ENCODE measurements at places on chromosomes 3 and 15.

GRCh38 chr3:57256844-57257243, 29.3 kb downstream of the APPL1 start:
- no peak for DNase-seq

DNA sequence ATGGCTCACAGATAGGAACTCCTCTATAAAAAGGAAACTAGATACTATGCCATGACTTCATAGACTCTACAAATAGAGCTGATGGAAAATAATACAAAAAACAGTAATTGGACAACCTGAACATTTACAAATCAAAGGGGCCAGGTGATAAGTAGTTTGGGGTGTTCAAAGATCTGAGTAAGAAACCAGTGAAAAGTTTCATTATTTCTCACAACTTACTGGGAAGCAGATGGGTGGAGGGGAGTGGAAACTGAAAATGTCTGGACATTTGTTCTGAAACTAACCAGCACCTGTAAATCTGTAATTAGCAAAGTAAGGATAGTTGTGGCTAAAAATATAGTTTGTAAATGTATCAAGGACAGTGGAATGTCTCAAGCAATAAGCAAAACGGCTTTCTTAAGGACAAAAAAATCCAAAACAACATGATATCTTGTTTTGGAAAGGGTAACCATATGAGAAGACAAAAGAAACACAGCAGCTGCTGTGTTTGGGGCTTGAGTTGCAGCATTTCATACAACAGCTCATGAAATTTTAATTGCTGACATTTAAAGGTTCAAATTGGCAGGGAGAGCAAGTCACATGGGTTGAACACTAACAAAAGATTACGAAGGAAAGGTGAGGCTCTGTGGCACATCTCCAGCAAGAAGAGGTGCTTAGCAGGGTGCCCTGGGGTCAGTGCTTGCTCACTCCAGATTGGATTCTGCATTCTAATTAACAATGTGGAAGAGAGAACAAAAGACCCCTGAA, 26.8 kb upstream of the THBS1 start:
- DNase-seq: no peak

DNA sequence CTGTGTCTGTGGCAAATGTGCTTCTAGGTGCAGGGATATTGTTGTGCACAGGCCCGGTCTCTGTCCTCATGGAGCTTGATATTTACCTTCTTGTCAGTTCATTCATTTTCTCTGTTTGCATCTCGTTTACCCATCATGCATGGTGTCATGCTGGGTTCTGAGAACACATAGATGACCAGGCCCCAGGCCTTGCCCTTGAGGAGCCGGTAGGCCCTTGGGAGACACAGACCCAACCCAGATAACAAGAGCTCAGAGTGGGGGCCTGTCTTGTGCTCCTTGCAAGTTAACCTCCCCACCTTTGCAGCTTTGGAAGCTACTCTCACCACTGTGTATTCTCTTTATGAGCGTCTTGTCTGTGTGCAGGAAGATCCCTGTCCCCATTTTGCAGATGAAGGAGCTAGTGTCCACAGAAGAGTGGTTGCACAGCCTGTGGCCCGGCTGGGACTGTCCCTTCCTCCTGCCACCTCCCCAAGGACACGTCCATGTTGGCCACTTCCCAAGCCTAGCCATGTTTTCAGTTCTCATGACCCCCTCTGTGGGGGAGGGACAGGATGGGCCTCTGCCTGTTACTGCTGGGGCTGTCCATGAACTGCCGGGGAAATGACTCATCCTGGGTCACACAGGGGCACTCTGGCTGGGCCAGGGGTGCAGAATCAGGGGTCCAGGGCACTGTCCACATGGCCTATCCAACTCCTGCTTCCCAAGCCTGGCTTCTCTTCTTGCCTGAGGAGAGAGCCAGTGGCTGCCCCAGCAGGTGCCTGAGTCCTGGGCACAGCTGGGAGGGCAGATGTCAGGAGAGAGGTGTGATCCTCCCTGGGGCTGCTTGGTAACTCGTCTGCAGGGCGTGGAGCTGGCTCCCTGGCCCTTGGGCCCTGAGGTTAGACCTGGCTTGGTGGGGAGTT, 3.4 kb downstream of the SNX33 start:
- no peak for DNase-seq

DNA sequence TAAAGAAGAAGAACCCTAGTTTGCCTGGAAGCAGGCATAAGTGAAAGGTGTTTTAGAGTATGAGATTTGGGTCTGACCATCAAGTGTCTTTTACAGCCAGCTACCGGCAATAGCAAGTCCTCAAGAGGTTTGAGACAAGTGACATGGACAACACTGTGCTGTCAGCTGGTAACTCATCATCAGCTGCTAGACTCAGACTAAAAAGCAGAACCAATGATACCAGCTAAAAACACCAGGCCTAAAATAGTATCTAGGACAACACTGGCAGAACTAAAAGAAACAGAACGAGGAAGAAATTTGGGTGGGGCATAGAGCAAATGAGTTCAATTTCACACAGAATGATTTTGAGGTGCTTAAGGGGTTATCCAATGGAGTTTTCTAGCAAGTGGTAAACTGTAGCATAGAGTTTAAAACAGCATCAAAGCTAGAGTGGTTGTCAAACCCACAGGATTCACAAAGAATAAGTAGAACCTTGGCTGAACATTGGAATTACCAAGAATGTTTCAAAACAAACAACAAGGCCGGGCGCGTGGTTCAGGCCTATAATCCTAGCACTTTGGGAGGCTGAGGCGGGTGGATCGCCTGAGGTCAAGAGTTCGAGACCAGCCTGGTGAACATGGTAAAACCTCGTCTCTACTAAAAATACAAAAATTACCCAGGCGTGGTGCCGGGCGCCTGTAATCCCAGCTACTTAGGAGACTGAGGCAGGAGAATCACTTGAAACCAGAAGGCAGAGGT, 3.9 kb downstream of the CIAO2A start:
- DNase-seq: no peak

DNA sequence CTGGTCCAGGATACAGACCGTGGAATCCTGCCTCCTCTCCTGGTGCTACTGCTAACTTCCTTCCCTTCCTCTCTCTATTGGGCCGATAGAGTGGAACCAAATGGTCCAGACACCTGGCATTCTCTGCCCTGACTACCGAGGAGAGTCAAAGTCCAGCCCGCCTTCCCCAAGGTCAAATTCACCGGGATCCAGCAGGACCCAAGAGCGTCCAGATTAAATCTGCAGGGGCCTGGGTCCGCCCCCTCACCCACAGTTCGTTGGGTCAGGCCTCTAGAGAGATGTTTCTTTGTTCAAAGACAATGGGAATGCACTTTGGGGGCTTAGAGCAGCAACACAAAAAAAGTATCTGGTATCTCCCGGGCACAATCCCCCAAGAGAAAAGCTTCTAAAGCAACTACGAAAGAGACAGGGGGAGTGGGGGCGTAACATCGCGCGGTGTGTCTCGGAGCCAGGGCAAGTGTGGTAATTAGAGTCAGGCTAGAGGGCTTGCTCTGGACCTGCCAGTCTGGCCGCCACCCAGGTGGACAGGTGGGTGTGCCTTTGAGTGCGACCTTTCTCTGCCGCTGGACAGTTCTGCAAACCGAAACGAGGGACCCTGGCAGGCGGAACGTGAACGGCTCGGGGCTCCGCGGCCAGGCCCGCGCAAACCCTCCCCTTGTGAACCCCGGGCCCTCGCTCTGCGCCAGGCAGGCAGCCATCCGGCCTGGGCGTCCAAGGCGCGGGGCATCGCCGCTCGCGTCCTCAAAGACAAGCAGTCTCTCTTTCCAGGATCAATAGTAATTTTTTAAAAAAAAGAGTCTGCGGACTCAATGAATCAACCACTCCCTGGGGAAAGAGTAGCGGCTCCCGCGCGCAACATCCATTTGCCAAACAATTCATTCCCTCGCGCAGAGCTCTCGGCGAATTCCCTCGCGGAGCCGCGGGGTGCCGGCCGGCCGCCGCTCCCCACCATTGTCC, 806 bp downstream of the KLHL25 start:
- peak; percentile 40 for DNase-seq

- no peak for DNase-seq
These were observed 605.5 kb downstream of the FHIT start for GRCh38 chr3:60645801-60646200.

DNA sequence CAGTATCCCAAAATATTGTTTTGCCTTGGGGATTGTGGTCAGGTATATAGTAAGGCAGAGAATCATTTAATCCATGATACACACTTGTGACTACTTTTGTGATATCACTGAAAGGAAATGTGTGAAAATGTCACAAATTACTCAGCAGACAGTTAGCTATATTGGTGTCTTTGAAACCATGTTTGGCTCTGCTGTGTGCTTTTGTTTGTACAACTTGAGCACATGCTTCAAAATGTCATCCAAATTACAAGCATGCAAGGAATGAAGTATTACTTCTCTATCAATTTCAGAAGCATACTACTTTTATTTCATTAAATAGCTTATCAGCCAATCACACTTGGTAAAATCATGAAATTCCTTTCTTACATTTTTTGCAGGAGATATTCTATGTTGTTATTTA, 619.0 kb upstream of the AGTR1 start:
- DNase-seq: no peak

- no peak for DNase-seq
These were observed 27.1 kb upstream of the MAP3K13 start for GRCh38 chr3:185335799-185336198.

GRCh38 chr15:32651229-32651837, 9.8 kb downstream of the SCG5 start:
- DNase-seq: peak; percentile 46

- no peak for DNase-seq
These were observed 240.0 kb upstream of the ARHGEF26 start for GRCh38 chr3:153881201-153881600.

GRCh38 chr3:52715714-52716305, 9.9 kb downstream of the SPCS1 start:
- DNase-seq: no peak

- no peak for DNase-seq
These were observed 122.3 kb upstream of the PRR20G start for GRCh38 chr3:127410137-127410488.

DNA sequence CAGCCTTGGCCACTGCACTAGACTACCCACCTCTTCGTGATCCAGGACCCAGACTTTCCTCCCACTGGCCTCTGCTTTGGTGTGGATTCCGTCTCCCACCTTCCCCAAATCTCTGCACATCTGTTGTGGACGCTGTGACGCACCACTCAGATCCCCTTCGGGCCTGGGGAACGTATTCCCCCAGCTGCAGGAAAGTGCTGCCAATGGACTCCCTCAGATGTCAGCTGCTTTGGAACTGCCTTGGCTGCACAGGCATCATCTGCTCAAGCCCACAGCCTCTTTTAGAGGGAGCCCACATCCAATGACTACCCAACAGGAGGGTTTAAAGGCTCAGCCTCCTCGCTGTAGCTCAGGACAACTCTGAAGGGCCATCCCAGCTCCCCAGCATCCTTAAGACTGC, 134.2 kb upstream of the RAD18 start:
- DNase-seq: no peak

GRCh38 chr15:65244638-65245037, 33.4 kb upstream of the CILP start:
- DNase-seq: no peak

DNA sequence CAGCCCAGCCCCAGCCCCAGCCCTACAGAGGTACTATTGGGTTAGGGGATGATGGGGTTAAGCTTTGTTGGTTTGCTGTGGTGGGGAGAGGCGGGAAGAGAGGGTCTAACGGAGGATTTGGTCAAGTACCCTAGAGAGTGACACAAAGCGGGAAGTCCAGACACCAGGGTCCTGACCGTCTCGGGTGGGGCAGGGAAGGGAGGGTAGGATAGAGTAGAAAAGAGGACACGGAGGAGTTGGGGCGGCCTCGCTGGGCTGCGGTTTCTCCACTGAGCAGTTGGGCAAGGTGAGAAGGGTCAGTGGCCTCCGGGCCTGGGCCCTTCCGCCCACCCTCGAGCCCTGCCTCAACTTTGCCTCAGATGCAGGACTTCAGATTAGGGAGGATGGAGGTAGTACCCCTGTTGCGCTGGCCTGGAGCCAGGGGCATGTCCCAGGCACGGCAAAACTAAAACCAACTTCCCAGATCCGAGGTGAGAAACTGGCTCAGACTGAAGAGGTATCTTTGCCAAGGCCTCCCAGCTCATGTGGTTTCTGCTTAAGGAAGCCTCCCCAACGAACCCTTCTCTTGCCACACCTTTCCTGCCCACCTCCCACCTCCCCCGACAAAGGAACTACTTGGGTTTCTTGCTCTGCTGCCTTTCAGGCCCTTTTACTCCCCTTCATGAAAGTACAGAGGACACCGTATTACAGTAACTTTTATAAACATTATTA, 551 bp downstream of the PML start:
- no peak for DNase-seq

DNA sequence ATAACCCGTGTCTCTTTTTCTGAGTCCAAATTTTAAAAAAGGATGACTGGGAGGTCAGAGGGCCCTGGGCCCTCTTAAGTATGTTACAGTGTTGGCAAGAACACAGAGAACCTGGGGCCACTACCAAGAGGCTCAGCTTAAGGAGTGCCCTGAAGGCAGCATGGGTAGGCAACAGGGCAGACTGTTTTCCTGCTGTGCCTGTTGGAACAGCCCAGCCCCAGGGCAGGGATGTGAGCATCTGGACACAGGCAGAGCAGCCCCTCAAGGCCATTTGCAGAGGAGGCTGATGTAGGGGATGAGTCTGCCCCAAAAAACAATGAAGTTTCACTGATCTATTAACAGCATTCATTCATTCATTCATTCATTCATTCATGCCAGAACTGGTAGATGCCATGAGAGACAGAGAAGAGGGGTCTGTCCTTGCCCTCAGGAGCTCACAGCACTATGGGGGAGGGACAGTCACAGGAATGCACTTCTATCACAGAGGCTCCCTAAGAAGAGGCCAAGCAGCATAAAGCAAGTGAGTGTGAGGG, 2.2 kb upstream of the LTF start:
- DNase-seq: no peak

DNA sequence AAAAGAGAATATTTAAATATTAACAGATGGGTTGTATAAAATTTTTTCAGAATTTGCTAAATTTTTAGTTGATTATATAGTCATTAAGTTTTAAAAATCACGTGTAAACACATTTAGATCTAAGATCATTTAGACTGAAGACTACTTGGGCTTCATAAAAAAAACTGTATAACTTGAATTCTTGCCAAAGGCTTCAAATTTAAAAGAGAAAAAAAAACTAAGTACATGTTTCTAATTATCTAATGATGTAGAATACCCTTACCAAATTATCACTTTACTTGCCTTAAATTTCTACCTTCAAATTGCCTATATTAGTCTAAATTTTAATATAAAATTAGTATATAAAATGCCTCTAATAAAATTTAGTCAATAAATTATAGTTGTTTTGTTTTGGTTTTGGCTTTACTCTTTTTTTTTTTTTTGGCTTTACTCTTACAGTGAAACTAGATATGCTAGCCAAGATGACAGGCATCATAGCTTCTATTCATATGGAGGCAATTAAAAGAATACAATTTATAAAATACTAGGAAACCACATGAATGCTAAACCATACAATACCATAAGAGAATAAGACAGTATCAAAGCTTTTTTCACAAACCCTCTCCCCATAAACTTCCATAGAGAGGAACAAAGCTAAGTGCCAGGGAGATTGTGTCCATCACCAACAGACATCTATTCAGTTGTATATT, 183.1 kb upstream of the KCNMB2 start:
- DNase-seq: no peak

Measured in activated T-helper 1 cell treated with anti-CD3 and anti-CD28 coated beads, Interleukin-12 subunit alpha, Interleukin-12 subunit beta, Interleukin-2, Interleukin-4 antibody, amounts not matched to agents 30 ng/mL and 10 ng/mL and 1 ng/mL, durations not matched to agents 14 hours and 24 hours and 36 hours (primary cell).